Smooth muscle cell of trachea (primary cell): ENCODE measurements at places on chromosomes 12 and 14. TPM values are rescaled to one million over a fixed set of nuclear protein-coding genes. Genes with fewer than 3 reads are reported as not detected.

The CD163L1 gene
- total RNA-seq = under 0.01 TPM in 1 of 2 replicates, not detected in the other

The PPP1R36 gene
- total RNA-seq = 1.2 TPM in 1 of 2 replicates, not detected in the other

The CD163 gene
- not detected in 2 replicates for total RNA-seq

The NINJ2 gene
- total RNA-seq = 0.29 and 3.3 TPM in 2 replicates

The KRT77 gene
- total RNA-seq = not detected in 2 replicates

The KRT3 gene
- not detected in 2 replicates for total RNA-seq

The CCDC177 gene
- under 0.01 TPM in 2 replicates for total RNA-seq
